Subcutaneous preadipocyte (primary cell): ENCODE measurements at places on chromosomes 1 and 21. TPM values are rescaled to one million over a fixed set of nuclear protein-coding genes. Genes with fewer than 3 reads are reported as not detected.

The UBXN10 gene
- total RNA-seq: under 0.01 TPM in 1 of 2 replicates, not detected in the other

The PSRC1 gene
- total RNA-seq: 13.6 and 20.9 TPM in 2 replicates

The CRYAA gene
- total RNA-seq: not detected in 2 replicates

The RIMKLA gene
- not detected in 2 replicates for total RNA-seq

The CFAP107 gene
- not detected in 2 replicates for total RNA-seq

The RAB7B gene
- 8.2 and 9.9 TPM in 2 replicates for total RNA-seq

The ATAD3C gene
- total RNA-seq: 0.20 TPM in 1 of 2 replicates, not detected in the other

The ESPN gene
- total RNA-seq: not detected in 2 replicates

The GRHL3 gene
- not detected in 2 replicates for total RNA-seq

The EXO1 gene
- total RNA-seq: 14.7 and 29.5 TPM in 2 replicates

The NES gene
- 23.9 and 59.2 TPM in 2 replicates for total RNA-seq

The AADACL4 gene
- total RNA-seq: not detected in 2 replicates

The TPTE gene
- not detected in 2 replicates for total RNA-seq
